ENCODE measurements at places on chromosomes 11 and 22.

GRCh38 chr11:69387409-69387885 lies 93.5 kb downstream of the MYEOV start:
- DNase-seq, result no peak

- DNase-seq, result no peak
These were observed 229.0 kb downstream of the TMEM135 start for GRCh38 chr11:87266751-87267150.

- DNase-seq, result no peak
These were observed 271.4 kb upstream of the LUZP2 start for GRCh38 chr11:24225501-24225900.

GRCh38 chr11:94295534-94295933 lies 8.8 kb upstream of the IZUMO1R start:
- DNase-seq, result no peak

DNA sequence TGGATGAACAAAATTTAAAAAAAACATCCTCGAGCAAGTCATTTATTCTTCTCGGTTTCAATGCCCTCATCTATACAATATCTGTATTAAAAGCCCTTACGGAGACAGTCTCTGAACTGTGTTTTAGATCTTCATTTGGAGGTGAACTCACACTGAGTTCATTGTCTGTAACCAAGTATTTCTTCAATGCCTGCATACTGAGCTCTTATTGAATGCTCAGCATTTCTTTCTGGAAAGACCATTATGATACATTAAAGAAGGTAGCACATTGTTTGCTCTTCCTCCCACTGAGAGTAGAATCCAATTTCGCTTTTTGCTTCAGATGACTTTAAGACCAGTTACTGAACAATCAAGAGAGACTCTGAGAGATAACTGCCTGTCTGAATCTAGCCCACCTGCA lies 1.7 kb upstream of the ANO3 start:
- DNase-seq, result no peak

- peak; percentile 62 for DNase-seq
These were observed 121.6 kb downstream of the DDX10 start for GRCh38 chr11:108786281-108786990.

DNA sequence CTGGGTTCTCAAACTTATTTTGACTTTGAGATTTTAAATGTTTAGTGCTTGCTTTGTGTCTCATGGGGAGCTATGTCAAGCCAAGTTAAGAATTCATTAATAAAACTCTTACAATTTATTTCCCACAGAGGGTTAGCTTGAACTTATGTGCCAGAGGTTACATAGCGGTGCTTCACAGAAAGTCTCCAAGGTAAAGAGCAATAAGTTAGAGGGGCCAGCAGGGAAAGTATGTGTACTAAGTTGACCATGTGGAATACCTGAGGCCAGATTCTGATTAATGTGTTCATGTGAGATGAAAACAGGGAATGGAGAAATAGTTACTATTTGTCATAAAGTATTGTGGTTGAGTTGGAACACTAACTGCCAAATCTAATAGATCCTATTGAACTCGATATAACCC lies 149.3 kb downstream of the TMEM135 start:
- no peak for DNase-seq

DNA sequence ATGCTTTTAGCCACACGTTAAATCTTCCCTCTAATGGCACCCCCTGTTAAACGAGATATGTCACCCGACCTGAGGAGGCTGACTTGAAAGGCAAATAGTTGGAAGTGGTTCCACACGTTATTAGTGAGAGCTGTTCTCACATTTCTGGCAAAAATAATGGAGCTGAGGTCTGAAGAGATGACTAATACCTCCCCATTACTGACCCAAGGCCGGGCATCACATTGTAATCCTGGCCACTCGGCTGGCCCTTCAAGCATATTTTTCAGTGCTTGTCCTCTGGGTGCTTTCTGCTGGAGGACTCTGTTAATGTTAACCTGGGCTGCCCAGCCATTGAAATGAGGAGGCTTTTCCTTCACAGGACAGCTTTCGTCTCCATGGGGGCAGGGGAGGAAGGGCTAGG lies 260.0 kb upstream of the CADM1 start:
- no peak for DNase-seq
